ENCODE measurements at places on chromosomes 4 and X. TPM values are rescaled to one million over a fixed set of nuclear protein-coding genes. Genes with fewer than 3 reads are reported as not detected.

GRCh38 chr4:128031756-128032384 is 29.2 kb upstream of the LARP1B start:
- DNase-seq, result no peak

DNA sequence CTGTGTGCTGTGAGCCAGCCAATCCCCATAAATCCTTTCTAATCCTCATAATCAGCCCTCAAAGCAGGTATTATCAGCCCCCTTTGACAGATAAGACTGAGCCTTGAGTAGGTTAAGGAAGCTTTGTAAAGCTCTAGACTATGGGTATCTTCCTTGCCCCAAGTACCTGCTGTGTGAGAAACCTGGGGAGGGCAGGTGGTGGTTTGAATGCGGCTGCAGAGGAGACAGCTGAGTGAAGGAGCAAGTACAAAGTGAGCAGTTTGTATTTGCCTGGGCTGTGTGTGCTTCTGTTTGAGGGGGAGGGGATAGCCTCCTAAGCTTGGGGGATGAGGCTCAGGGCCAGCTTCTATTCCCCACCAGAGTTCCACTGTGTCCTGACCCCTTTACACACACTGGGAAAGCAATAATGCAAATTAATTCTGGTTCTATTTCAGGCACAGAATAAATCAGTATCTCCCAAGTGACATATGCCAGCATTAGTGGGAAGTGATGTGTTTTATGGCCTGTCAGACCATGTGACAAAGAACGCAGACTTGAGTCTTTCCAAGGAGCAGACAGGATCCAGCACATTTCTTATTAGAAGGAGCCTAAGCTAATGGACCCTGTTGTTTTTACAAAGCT is 63.5 kb downstream of the EVC start:
- DNase-seq, result no peak

- no peak for DNase-seq
Observed at GRCh38 chrX:51332188-51332942, at the start of gene NUDT10. Gene NUDT10 (plus strand): TSS chrX:51332822. CDS start chrX:51332966, 144 bp downstream.

GRCh38 chr4:8703401-8703696 is 110.8 kb downstream of the CPZ start:
- DNase-seq, result no peak

GRCh38 chrX:77901506-77901905 is 2.2 kb downstream of the COX7B start:
- no peak for DNase-seq

GRCh38 chrX:15129412-15129811 is 140.5 kb downstream of the ASB9 start:
- no peak for DNase-seq

- DNase-seq, result peak; percentile 49
Observed at GRCh38 chr4:137664046-137664387, 131.7 kb upstream of the PCDH18 start.

DNA sequence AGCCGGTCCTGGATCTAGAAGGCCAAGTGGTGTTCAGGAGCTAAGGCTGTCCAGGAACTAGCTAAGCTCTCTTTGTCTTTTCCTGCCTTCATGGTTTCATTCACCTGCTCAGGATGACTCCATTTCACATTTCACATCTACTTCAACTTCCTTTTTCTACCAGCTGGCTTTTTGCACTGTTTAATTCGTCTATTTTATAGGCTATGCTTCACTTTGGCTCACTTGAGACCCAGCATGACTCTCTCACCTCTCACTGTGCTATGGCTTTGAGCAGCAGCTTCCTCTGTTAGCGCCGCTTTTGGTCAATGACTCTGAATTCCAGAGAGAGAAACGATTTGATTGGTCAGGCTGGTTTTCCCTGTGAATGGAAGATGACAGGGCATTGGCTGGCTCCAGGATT is 213.5 kb upstream of the CLNK start:
- no peak for DNase-seq

DNA sequence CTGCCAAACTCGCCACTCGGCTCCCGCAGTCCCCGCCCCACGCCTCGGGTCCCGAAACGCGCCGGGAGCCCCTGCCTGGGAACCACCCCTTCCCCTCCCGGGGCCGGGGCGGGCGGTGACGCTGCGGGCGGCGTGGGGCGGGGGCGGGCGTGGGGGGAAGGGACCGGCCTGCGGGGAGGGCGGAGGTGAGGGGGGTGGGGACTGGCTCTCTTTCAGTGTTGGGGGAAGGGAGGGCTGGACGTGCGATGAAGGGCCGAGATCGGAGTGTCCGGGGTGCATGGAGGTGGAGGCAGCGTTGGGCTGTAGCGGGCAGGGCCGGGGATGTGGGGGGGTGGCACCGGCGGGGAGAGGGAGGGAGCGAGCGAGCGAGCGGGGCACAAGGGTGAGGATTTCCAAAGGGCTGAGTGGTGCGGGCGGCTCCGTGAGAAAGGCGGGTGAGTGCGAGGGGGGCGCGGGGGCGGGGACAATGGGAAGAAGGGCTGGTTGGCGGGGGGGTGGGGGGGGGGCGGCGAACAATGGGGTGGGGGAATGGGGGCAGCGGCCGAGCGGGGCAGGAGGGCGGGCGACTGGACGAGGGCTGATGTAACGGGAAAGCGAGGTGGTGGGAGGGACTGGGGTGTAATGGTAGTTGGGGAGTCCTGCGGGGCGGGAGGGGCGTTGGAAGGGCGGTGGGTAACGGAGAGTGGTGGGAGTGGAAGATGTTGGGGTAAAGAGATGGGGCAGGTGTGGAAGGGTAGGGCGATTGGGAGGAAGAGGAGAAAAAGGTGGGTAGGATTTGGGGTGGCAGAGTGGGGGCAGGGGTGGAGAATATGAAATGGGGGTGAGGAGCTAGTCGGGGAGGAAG is 578 bp downstream of the DCUN1D4 start:
- peak; percentile 57 for DNase-seq

- no peak for DNase-seq
Observed at GRCh38 chr4:113404841-113405240, 355.4 kb downstream of the ANK2 start.

DNA sequence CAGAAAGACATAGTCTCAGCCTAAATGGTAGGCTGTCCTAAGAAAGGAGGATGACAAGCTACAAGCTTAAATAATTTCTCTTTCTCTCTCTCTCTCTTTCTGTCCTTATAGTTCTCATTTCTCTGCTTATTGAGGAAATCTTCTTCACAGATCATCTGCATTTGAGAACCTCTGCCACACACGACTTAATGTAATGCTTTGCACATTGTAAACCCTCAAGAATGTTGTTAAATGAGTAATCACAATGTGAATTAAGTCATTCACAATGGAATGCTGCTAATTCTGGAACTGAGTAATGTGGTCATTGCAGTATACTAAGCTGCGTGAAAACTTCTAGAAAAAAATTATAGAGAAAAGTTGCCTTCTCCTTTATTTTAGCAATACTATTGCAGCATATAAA is 508.9 kb upstream of the FTHL17 start:
- DNase-seq, result no peak

GRCh38 chrX:150581093-150581775 is 12.8 kb downstream of the MTM1 start:
- DNase-seq, result peak; percentile 85

- DNase-seq, result no peak
Observed at GRCh38 chr4:13325744-13326143, 158.4 kb downstream of the RAB28 start.

- no peak for DNase-seq
Observed at GRCh38 chr4:165331359-165331758, 3.9 kb downstream of the MSMO1 start.

DNA sequence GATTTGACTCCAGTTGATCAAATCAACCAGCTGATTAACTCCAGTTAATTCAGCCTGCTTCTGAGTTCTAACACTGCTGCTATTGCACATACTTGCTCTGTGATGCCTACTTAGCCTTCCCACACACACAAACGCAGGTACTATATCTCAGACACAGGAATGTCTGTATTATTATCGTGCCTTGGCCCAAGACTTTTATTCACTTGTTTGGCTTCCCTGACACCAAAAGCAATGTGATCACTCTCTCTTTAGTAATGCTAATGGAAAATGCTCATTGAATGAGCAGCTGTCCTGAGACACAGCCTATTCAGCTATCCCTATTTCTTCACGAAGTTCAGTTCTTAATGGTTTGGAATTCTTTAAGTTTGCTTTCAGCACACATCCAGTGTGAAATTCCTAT is 356.4 kb upstream of the CXorf51A start:
- no peak for DNase-seq

- no peak for DNase-seq
Observed at GRCh38 chrX:83508006-83508405, at the start of gene POU3F4. Gene POU3F4 (plus strand): TSS chrX:83508290. CDS start chrX:83508325, 35 bp downstream.

GRCh38 chr4:148431401-148431800 is 10.8 kb downstream of the NR3C2 start:
- DNase-seq, result no peak

- DNase-seq, result no peak
Observed at GRCh38 chrX:47625365-47625764, 4.4 kb downstream of the CFP start.

GRCh38 chr4:30537456-30537855 is 182.7 kb upstream of the PCDH7 start:
- peak; percentile 85 for DNase-seq

GRCh38 chr4:86935566-86935852 is 698 bp downstream of the AFF1 start:
- no peak for DNase-seq

DNA sequence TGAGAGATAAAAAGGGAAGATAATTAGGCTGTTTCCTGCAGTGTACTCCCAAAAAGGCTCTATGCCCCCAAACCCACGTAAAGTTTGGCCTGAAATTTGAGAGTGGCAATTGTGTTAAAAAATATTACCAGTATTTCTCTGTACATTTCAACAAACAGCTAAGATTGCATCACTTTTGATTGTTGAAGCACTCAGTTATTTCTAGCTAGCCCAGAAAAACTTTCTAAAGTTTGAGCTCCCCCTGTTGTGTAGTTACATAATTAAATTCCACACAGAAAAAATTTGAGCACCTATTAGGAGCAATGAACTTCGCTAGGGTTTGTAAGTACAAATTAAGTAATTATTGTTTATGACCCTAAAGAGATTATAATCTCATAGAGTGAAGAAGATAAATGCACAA is 109.4 kb downstream of the DLG3 start:
- DNase-seq, result peak; percentile 59

GRCh38 chrX:95640226-95640625 is 1044.4 kb upstream of the DIAPH2 start:
- no peak for DNase-seq

- DNase-seq, result no peak
Observed at GRCh38 chrX:13381514-13381913, 61.7 kb upstream of the ATXN3L start.

DNA sequence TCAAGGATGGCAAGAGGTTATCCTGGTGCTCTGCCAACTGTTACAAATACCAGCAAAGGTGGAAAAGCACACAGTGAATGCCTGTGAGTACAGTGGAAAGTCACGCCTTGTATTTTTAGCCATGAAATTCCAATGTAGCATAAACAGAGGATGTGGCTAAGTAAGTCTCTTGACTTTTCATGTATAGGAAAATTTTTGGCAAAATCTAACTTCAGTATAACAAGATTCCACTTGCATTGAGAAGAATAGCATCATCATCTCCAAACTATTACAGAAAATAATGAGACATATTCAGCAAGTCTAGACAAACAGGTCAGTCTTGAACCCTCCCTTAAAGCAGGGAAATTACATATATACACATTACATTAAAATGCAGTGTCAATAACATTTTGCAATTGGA is 7.9 kb downstream of the SLC10A6 start:
- peak; percentile 2 for DNase-seq

DNA sequence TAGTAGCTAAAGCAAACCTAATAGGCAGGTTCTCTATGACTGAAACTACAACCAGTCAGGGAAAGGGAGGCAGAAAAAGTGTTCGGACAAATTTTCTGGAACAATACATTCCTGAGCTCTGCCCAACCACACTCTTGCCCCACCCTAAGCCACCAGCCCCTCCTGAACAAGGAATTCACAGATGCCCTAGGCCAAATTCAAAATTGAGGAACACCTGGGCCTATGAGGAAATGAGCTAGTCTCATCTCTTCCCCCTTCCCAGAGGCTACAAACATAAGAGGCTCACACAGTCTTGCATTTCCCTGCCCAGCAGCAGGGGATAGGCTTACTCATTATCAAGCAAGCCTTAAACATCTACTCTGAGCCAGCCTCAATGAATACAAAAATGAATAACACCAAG is 284.7 kb downstream of the ZNF674 start:
- peak; percentile 95 for DNase-seq

DNA sequence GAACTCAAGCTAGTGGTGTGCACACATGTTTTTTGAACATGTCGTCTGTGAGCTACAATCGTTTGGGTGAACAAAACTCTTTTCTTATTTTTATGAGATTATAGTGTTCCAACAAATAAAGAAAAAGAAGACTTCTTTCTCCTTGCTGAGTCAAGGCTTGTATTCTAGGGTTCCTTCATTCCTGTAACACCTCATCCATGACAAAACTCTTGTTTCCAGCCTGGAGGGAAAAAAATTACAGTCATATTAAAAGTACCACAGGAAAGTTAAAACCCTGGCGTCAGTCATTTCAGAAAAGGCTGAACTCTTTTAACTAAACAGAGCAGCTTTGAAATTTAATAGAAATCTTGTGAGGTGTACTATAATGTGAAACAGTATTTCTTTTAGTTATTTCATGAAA is 79.2 kb upstream of the BOD1L1 start:
- no peak for DNase-seq

DNA sequence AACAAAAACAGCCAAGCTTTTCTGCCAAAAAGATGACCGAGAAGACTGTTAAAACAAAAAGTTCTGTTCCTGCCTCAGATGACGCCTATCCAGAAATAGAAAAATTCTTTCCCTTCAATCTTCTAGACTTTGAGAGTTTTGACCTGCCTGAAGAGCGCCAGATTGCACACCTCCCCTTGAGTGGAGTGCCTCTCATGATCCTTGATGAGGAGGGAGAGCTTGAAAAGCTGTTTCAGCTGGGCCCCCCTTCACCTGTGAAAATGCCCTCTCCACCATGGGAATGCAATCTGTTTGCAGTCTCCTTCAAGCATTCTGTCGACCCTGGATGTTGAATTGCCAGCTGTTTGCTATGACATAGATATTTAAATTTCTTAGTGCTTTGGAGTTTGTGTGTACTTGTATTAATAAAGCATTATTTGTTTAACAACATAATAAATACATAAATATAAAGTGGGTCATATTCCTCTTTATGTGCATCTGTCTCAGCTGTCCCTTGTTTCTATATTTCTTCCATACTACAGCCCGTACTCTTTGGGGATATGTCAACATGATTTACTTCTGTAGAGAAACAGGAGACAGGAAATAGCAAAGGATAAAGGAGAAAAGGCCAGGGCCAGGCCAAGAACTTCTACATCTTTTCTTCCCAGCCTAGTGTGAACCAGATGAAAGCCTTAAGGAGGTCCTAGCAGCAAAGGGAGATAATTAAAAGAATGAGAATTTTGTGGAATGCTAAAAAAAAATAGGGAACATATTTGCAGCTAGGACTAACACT is 667 bp downstream of the PTTG2 start:
- DNase-seq, result no peak

Gene PPP3CA
- 15.5 TPM for total RNA-seq

Gene HTR2C
- total RNA-seq, result 0.07 TPM

Gene SPIN4
- total RNA-seq, result 9.0 TPM

Gene ARHGAP4
- total RNA-seq, result 4.6 TPM

Gene MAGEA2B
- not detected for total RNA-seq

Gene NAT8L
- total RNA-seq, result 2.0 TPM

Gene HGFAC
- total RNA-seq, result 0.58 TPM

Gene CDS1
- 11.2 TPM for total RNA-seq

Gene GPRASP1
- total RNA-seq, result 2.5 TPM

Gene CENPVL2
- total RNA-seq, result not detected

All from PC-3 (cell line).